ENCODE measurements at places on chromosomes 12 and 14. TPM values are rescaled to one million over a fixed set of nuclear protein-coding genes. Genes with fewer than 3 reads are reported as not detected.

TMEM119 gene
- total RNA-seq = 1.2 TPM

CRIP1 gene
- 753 TPM for total RNA-seq

PITPNM2 gene
- total RNA-seq = 19.0 TPM

DNA sequence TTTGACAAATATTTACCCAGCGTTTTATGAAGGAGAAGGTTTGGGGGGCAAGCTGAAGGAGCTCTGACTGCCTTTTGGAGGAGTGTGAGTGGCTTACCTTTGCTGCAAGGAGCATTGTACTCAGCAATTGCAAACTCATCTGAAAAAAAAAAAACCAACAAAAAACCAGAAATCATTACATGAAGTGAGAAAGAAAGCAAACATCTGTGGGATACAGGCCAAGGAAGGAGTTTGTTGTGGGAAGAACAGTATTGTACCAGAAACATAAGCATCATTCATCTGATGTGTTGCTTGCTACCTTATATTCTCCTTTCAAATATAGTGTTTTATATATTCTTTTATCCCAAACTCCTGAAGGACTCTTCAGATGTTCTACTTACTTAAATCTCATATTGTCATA, 47.6 kb downstream of the A2M start:
- DNase-seq = no peak
- no peaks in the 10 kb centered on the region for H3K36me3 ChIP-seq
- peaks cover 5% of the 10 kb centered on the region for H3K4me1 ChIP-seq
- H3K4me3 ChIP-seq = no peak overlapping the region
- H3K27ac ChIP-seq = no peak overlapping the region

DNA sequence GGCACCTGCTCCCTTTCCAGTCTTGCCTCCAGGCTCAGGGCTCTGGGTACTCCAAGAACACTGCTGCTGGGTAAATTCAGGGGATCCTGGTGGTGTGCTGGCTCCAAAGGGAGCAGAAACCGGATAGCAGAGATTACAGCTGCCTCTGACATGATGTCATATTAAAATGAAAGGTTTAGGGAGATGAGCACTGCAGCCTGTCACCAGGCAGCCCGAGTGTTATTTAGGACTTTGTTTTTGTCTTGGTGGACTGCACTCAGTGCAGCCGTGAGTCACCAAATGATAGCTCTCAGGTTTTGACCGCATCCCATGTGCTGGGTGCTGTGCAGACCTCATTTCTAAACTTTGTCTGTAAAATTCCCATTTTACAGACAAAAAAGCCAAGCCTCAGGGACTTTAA, 266.0 kb upstream of the CRY1 start:
- no peak overlapping the region for H3K4me3 ChIP-seq
- no peaks in the 10 kb centered on the region for H3K27me3 ChIP-seq
- no peak overlapping the region for H3K27ac ChIP-seq
- DNase-seq = no peak
- peaks cover 7% of the 10 kb centered on the region for H3K36me3 ChIP-seq

- peaks cover 74% of the 10 kb centered on the region for H3K4me1 ChIP-seq
- H3K27me3 ChIP-seq = peaks cover 18% of the 10 kb centered on the region
- H3K36me3 ChIP-seq = peaks cover 40% of the 10 kb centered on the region
- H3K27ac ChIP-seq = peak overlapping the region; percentile 77
- no peak for DNase-seq
Measured at GRCh38 chr12:54740882-54741281, 92.7 kb upstream of the DCD start.

GRCh38 chr12:21353487-21353886, 18.8 kb upstream of the SLCO1A2 start:
- no peaks in the 10 kb centered on the region for H3K4me1 ChIP-seq
- no peak overlapping the region for H3K27ac ChIP-seq
- no peak for DNase-seq
- peaks cover 13% of the 10 kb centered on the region for H3K27me3 ChIP-seq
- no peaks in the 10 kb centered on the region for H3K36me3 ChIP-seq
